ENCODE measurements at places on chromosomes 7 and 10. TPM values are rescaled to one million over a fixed set of nuclear protein-coding genes. Genes with fewer than 3 reads are reported as not detected.

GRCh38 chr7:136877509-136877908 lies 9.1 kb downstream of the CHRM2 start:
- no peak for DNase-seq

DNA sequence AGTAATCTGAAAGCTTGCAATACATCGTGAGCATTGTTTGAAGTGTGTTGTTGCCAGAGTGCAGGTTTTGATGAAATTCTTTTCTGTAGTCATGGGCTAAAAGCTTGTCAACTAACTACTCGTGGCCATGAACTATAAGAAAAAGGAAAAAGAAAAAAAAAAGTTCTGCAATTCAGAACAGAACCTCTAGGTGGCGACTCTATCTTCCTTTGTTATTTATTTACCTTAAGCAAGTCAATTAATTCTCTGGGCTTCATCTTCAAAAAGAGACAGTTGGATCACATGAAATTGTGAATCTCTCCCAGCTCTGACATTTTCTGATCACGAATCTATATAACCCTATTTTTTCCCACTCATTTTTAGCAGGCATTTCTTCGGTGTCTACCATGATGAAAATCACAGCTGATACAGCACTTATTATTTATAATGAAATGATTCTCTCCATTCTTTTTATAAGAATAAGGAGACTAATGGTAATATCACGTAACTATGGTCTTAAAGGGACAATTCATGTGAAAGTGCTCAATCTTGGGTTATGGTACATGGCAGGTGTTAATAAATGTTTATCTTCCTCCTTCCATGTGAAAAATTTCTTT lies 18.8 kb downstream of the TMEM196 start:
- DNase-seq = peak; percentile 46

GRCh38 chr10:119350502-119351097 lies 143.2 kb downstream of the GRK5 start:
- no peak for DNase-seq

DNA sequence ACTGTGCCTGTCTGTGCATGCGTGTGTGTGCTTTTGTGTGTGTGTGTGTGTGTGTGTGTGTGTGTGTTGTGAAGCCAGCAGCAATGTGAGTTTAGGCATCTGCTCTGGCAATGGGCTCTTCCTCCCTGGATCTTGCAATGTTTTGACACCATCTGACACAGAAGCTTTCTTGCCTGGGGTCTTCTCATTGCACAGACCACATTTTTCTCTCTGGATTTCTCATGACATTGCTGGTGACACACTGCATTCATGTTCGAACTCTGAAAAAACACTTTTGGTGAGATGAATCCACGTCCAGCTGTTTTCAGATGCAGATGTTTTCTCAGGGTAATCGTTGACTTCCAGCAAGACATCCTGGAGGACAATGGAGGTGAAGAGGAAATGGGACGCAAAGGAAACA lies 63.0 kb upstream of the FZD8 start:
- DNase-seq = no peak

- DNase-seq = no peak
Measured at GRCh38 chr7:2779051-2779450, 65.1 kb downstream of the GNA12 start.

DNA sequence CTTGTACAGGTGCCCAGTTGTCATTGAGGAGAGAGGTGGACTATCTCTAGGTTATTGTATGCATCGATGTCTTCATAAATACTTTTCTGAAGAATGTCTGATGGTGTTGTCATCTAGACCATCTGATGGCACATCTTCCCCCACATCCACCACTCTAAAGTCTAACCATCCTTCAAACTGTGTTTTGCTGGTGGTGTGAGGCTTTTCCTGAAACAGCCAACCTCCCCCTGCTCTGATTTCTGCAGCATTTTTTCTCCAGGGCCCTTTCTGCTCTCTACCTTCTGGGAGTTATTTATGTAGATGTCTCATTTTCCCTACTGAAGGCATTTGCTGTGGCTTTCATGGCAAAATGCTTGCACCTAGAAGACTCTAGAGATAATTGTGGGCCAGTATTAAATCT lies 1.5 kb downstream of the PLCE1 start:
- no peak for DNase-seq

DNA sequence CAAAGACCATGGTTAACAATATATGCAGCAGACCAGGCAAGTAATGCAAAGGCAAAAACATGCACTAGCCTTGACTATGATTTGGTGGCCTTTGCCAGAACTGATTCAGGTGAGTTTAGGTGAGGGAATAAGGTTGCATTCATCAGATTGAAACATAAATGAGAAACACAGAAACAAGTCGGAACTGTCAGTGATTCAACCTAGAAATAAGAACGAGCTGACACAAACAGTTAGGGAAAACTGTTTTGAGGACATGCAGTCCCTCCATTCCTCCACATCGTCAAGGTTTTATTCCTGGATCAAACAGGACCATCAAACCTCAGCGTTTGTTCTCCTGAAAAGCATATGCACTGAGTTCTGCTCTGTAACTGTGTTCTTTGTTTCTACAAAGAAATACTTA lies 1.8 kb downstream of the ZNF248 start:
- DNase-seq = no peak

DNA sequence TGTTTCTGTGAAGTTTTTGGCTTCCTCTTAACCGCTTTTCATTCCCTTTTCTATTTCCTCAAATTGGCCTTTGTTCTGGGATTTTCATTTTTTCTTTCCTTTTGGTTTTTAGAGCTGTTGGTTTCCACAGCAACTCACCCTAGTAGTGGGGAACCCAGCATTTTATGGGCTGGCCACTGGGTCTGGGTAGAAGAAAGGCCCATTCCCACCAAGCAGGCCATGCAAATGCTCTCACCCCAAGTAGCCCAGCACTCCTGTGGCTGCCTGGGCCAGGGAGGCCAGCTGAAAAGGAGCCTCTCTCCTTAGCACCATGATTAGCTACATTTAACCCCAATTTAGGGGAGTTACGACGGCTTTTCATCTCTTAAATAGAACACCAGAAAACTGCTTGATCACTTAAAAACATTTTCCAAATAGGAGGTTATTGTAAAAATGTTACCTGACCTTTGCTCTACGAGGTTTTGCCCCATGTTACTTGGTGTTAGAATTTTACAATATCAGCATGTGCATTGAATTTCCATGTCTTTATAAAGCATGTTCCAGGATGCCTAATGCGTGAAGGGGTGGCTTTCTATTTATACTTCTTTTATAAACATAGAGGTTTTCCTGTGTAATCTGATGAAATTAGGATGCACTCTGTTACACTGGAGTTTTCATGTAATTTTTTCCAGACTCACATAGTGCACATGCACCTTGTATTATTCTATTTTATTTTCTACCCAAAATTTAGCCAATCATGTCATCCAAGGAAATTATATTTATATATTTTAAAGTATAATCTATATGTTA lies 75.4 kb downstream of the FAM171A1 start:
- DNase-seq = no peak

- DNase-seq = no peak
Measured at GRCh38 chr10:34737772-34738169, 77.3 kb downstream of the PARD3 start.

DNA sequence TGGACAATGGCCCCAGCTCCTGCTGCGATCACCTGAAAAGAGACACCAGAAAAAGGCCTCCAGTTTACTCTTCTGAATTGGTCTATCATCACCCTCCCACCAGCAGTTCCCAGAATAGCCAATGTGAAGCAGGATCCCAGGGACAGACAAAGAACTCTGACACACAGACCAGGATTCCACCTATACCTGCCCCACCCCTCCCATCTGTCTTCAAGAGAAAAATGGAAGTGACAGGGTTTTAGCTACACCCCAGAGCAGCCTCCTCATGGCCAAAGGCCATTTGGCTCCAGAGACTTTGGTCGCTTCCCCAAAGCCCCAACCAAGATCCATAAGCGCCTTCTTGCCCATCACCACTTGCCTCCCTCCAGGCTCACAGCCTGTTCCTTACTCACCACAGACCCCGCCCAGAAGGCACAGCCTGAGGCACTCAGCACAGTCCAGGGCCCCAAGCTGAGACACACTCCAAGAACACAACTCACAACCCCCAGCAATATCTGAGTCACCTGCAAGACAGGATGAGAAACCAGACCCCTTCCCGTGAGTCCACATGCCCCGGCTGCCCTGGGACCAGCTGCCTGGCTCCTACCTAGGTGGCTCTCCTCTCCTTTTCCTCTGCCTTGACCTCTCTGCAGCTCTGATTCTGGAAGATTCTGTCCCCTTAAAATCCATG lies 6.5 kb downstream of the TMEM176B start:
- no peak for DNase-seq

- no peak for DNase-seq
Measured at GRCh38 chr7:141515941-141516340, 35.3 kb upstream of the AGK start.

DNA sequence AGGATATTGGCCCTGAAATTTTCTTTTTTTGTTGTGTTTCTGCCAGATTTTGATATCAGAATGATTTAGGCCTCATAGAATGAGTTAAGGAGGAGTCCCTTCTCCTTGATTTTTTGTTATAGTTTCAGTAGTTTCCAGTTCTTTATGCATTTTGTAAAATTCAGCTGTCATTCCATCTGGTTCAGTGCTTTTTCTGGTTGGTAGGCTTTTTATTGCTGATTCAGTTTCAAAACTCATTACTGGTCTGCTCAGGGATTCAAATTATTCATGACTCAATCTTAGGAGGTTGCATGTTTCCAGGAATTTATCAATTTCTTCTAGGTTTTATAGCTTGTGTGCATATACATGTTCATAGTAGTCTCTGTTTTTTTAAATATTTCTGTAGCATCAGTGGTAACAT lies 10.1 kb upstream of the TMEM196 start:
- DNase-seq = no peak

DNA sequence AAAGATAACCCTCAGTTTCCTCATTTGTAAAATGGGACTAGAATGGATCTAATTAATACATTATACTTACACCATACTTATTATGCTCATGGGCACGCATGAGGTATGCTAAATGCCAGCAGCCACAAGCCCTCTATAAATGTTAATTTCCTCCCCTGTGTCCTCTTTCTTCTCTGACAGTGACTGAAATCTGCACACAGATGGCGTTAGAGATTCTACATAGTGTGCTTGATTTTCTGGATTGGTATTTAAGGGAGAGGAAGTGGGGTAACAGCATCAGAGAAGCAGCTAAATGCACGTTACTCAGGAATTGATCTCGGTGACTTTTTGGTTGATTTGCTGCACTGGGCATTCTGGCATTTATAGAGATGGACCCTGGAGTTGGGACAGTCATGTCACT lies 568.5 kb downstream of the CALN1 start:
- DNase-seq = no peak

- peak; percentile 21 for DNase-seq
Measured at GRCh38 chr7:88835147-88835728, 39.7 kb upstream of the TEX47 start.

- no peak for DNase-seq
Measured at GRCh38 chr10:103127241-103127640, 65.8 kb downstream of the NT5C2 start.

DNA sequence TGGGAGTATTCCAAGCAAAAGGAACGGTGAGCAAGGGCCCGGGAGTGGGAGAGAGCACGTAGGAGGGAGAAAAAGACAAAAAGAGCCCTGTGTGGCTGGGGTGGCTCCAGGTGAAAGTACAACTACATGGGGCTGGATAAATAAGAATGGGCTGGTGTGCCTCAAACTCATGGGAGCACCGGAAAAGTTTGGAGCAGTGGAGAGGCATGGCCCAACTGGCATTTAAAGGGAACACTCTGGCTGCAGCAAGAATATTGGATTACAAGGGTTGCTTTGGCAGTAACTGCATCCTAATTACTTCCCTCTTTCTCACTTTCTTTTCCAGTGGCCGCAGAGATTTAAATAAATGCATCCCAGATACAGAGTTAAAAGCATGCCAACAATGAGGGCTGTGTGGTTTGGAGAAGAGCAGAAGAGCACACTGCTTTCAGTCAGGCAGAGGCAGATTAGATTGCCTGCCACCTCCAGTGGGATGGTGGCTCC lies 39.1 kb upstream of the HERPUD2 start:
- DNase-seq = no peak

GRCh38 chr7:139079861-139080260 lies 29.7 kb downstream of the ZC3HAV1 start:
- DNase-seq = no peak

DNA sequence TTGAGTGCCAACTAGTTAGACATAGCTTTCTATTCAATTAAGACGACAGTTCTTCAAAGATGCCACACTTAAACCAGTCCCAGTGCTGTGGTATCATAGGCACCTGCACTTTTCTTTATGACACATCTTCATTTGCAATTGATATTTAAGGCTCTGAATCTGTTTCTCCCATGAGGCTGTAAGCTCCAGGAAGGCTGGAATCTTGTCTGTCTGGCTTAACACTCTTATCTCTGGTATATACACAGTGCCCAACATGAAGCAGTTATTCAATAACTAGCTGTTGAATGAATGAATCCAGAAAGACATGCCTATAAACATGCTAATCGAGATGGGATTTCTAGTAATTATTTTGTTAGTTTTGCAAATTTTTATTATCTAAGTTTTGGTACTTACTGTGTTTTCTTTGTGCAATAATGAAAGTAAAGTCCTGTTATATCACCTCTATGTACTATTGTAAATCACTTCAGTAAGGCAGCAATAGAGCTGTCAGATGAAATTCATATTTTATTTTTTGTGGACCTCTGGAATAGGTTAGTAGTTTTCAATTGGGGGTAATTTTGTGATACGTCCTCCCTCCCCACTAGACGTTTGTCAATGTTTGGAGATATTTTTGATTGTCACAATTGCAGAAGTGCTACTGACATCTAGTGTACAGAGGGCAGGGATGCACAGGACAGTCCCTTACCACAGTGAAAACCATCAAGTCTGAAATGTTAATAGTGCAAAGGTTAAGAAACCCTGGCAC lies 51.3 kb upstream of the STEAP4 start:
- DNase-seq = no peak

- no peak for DNase-seq
Measured at GRCh38 chr10:74968667-74969061, 142.3 kb downstream of the KAT6B start.

GRCh38 chr10:80580638-80581468 lies 43.2 kb downstream of the SH2D4B start:
- DNase-seq = no peak

GRCh38 chr10:71419750-71420149 lies 23.0 kb downstream of the CDH23 start:
- no peak for DNase-seq

GRCh38 chr10:71801361-71801760 lies 28.0 kb upstream of the VSIR start:
- no peak for DNase-seq

- DNase-seq = no peak
Measured at GRCh38 chr10:11214407-11214806, 196.7 kb downstream of the CELF2 start.

Gene OR2A7
- total RNA-seq = 16.3 TPM

Gene MPP7
- total RNA-seq = 6.6 TPM

Gene SEMA3D
- total RNA-seq = 0.91 TPM

Gene VIPR2
- not detected for total RNA-seq

Gene NANOS1
- total RNA-seq = 6.8 TPM

Gene NPTX2
- total RNA-seq = not detected

Gene PARP12
- 66.6 TPM for total RNA-seq

Gene TMEM270
- total RNA-seq = 0.59 TPM

Measured in Calu3 (cell line).